ENCODE measurements at places on chromosomes 7 and 10.

DNA sequence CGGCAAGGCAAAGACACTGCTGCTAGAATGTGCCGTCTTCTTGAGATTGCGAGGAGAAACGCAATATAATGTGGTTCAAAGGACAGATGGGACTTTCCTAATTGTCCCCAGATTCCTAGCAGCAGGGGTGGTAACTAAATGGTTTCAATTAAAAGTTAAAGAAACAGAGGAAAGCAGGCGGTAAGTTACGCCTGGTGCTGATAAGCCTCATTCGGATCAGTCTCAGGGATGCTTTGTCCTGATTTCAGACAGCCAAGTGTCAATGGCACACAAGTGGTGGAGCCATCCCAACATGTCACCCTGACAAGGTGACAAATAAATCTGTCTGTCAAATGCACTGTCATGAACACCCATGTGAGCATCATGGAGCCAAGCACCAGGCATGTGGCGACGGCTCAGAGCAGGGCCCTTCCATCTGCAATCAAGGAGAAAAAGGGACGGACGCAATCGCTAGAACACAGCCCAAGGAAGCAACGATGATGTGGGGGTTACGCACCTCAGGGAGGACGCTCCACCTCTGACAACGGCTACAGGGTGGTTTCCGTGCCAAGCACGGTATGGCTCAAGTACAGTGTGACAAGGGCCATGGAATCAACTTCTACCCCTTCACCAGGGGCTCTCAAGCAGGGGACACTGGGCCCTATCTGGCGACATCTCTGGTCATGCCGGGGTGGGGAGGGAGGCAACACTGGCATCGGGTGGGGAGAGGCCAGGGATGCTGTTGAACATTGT, 66.2 kb downstream of the CTBP2 start:
- no peak for DNase-seq

DNA sequence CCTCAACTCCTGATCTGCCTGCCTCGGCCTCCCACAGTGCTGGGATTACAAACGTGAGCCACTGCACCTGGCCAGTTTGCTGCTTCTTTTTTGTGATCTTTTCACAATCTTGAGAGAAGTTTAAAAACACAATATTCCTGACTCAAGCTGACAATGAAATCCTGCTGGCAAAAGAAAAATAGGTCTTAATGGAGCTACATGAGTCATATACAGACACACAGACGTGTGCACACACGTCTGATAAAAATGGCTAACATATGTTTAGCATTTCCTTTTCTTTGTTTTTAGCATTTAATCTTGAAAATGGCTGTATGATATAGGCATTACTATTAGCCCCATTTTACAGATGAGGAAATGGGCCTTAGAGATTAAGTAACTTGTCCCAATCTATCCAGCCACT, 29.4 kb upstream of the RAB18 start:
- DNase-seq = no peak

- DNase-seq = no peak
These were observed 23.4 kb downstream of the KBTBD2 start for GRCh38 chr7:32868116-32868515.

- no peak for DNase-seq
These were observed 1601.9 kb downstream of the REEP3 start for GRCh38 chr10:65123120-65123519.

- no peak for DNase-seq
These were observed 115.1 kb downstream of the PRKCQ start for GRCh38 chr10:6464862-6465430.

DNA sequence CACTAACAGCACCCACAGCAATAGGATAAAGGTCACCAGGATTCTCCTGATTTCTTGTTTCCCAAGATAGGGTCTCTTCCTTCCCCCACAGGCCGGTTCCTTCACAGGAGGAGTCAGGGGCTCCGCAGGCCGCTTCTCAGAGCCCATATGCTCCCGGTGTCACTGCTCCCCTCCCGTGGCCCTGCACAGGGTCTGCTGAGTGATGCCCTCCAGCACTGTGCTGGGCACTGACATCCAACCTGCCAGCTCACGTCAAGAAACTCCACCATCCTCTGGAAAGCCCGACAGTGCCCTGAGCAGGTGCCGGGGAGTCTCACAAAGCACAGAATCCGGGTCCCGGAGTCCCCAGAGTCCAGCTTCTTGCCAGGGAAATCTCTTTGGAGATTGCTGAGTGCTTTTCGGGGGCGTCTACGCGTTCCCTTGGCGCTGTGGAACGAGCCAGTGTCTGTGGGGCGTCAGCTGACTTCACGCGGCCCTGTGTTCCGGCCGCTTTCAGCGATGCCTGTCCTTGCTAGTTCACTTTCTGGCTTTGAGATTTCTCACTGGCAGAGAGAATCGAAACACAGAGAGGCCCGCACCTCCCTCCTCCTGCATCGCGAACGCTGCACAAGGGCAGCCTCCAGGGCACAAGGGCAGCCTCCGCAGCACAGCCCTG, 567.5 kb downstream of the DNAJB6 start:
- DNase-seq = no peak

DNA sequence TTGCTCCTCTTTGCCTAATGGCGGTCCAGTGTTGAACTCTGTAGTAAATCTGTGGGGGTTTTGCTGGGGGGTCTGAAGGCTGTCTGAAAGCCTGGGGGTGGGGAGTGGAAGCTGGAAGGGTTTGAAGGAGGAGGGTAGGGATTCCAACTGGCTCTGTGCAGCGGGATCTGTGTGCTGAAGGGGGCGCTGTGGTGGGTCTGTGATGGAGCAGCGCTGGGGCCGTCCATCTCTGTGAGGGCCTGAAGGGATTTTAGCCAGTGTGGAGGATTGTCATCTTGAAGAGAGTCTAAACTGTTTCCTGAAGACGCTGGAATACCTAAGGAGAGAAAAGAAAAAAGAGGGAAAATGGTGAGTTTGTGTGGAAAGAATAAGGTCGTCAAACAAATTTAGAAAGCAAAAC, 129.2 kb downstream of the STRA8 start:
- DNase-seq = no peak

DNA sequence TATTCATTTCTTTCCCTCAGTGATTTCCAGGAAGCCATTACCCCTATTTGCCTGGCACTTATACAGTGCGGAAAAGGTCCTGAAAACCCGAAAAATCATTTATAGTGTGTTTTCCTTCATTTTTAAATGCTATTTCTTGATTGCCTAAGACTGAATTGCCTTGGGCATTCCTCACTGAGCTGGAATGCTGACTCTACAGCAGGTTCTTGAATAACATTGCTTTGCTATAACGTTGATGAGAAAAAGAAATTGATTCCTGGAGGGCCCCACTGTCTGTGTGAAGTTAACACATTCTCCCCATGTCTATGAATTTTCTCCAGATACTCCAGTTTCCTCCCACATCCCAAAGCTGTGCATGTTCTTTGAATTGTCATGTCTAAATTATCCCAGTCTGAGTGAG, 308.5 kb downstream of the EXOC4 start:
- DNase-seq = no peak

DNA sequence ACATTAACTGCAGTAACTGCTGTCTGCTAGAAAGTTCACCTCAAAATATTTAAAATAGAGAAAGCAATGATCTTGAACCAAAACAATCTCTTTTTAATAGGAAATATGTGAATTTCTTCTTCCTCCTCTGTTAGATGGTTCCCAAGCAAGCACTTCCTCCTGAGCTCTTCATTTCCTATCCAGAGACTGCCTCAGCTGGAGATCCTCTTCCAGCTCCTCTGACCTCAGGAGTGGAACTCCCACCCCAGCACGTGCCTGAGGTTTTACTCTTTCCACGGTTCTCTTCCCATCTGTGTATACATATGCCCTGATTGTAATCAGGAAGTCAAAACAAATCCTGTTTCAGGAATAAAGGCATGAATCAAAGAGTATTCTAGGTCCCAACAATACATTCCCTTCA, 5.6 kb downstream of the DENND11 start:
- no peak for DNase-seq

DNA sequence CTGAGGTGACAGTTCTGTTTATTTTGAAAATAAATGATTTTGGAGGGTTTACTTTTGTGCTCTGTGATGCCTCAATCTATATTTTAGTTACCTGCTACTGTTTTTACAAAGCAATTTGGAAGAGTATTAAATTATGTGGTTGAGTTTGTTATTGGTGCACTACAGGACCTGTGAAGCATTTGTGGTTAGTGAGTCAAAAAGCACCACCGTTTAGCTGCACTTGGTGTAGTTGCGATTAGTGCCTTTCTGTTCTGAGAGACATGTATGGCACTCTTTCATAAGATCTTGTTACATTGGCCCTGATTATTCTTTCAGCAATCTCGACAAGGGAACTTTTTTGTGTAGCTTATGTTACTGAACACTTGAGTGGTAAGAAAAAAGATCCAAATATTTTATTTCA, 132.2 kb downstream of the BBS9 start:
- DNase-seq = no peak

- DNase-seq = no peak
These were observed 18.2 kb downstream of the MYOF start for GRCh38 chr10:93463723-93464476.

DNA sequence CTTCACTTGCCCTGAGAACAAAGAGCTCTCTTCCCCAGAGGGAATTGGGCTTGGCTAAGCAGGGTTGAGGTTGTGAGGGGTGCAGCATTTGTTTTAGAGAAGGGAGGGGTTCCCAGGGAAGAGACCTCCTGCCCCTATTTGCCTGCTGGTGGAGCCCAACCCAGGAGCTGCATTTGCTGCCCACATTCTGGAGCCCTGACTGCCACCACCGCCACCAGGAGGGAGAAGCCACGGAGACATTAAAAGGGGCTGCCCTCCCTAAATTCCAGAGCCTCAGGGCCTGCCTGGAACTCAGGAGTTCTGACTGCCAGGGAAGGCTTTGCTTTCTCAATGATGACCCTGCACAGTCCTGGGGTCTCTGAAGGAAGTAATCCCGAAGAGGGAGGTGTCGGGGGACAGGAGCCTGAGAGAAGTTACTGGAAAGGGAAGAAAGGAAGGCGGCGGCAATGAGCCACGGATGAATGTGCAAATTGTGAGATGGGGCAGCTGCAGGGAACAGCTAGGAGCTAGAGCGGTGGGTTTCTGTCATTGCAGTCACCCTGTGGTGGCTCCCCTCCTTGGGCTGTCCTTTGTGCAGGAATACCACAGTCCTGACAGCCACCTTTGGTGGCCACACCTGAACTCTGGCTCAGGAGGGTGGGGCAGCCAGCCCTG, 51.3 kb downstream of the NEURL1 start:
- DNase-seq = no peak

GRCh38 chr10:100340948-100341847, 5.8 kb upstream of the SCD start:
- DNase-seq = no peak

- DNase-seq = peak; percentile 30
These were observed 41.0 kb downstream of the STRA8 start for GRCh38 chr7:135274495-135275268.

- no peak for DNase-seq
These were observed 6.2 kb upstream of the PSTK start for GRCh38 chr10:122974023-122974422.

- no peak for DNase-seq
These were observed 106.2 kb downstream of the ITIH5 start for GRCh38 chr10:7560519-7560918.

DNA sequence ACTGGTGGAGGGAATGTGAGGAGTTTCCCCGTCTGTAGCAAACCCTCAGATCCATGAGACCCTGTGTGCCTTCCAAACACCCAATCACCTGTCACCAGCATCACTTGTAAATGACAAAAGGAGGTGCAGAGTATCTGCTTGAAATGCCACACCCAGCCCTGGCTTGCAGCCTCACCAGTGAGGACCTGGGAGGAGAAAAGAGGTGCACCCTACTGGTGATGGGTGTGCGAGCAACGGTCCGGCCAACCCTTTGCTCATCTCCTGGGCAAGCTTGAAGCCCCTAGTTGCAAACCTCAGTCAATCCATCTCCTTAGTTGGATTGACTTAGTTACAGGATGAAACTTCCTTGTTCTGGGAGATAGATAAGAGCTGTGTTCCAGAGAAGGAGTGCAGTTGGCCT, 62.4 kb upstream of the WAPL start:
- DNase-seq = no peak

DNA sequence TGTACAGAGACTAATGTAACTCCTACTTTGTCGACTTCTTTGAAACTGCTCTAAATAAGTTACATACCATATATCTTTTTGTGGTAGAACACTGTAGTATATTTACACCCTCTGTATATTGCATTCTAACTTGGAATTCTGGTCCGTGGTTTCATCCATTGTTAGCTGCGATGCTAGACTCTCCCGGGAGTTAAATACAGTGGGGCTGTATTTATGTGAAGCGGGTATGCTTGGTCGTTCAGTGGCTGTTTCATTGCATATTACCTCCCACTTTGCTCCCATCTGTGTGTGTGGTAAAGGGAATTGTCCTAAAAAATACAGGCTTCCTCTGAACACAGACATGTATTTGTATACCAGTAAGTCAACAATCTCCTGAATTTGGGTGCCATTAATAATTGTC, 231.1 kb downstream of the SLC25A13 start:
- DNase-seq = no peak

DNA sequence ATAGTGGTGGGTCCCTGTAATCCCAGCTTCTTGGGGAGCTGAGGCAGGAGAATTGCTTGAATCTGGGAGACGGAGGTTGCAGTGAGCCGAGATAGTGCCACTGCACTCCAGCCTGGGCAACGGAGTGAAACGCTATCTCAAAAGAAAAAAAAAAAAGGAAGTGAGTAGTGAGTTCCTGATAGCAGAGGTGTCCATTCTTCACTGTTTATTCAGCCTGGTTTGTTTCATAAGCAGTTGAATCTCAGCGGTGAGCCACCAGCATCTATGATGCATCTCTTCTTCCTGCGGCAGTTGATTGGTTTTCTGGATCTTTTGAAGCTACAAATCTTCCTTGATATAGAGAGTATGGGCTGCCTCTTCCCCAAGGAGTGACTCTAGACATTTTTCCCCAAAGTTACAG, 316.1 kb upstream of the MTPN start:
- no peak for DNase-seq

GRCh38 chr7:132049462-132050304, 493.3 kb upstream of the PODXL start:
- no peak for DNase-seq

- no peak for DNase-seq
These were observed 182.1 kb downstream of the DIP2C start for GRCh38 chr10:507355-507699.

- DNase-seq = no peak
These were observed 22.6 kb downstream of the PNPLA8 start for GRCh38 chr7:108503112-108504026.

GRCh38 chr7:99402854-99403253, 5.5 kb downstream of the PDAP1 start:
- DNase-seq = no peak

GRCh38 chr10:43867667-43868565, 219.2 kb upstream of the ZNF32 start:
- no peak for DNase-seq

DNA sequence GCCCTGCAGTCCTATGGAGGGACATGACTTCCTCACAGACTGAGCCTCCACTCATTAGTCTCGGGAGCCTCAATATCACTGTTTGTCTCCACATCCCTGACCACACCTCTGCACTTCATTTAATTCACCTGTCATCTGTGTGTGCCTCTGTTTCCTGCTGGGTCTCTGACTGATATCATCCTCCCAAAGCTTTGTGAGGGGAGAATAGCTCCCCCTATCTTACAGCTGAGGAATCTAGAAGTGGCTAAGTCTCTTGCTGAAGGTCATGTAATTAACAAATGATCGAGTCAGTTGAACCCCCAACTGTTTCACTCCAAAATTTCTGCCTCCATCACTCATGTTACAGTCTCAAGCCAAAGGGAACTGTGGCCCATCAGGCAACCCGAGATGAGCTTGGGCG, 5.5 kb upstream of the CPXM2 start:
- DNase-seq = no peak

GRCh38 chr7:1422512-1423263, 36.6 kb downstream of the MICALL2 start:
- no peak for DNase-seq
